NCI-H187 (cell line): ENCODE measurements at places on chromosomes 2 and 18.

GRCh38 chr2:149902081-149902480 is 314.5 kb upstream of the MMADHC start:
- no peak for DNase-seq

DNA sequence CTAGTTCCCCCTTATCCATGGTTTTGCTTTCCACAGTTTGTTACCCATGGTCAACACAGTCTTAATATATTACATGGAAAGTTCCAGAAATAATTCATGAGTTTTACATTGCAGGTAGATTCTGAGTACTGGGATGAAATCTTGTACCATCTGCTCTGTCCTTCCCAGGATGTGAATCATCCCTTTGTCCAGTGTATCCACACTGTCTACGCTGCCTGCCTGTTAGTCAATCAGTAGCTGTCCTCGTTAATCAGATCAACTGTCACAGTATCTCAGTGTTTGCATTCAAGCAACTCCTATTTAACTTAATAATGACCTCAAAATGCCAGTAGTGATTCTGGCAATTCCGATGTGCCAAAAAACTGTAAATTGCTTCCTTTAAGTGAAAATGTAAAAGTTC is 76.3 kb downstream of the DYNC1I2 start:
- no peak for DNase-seq

DNA sequence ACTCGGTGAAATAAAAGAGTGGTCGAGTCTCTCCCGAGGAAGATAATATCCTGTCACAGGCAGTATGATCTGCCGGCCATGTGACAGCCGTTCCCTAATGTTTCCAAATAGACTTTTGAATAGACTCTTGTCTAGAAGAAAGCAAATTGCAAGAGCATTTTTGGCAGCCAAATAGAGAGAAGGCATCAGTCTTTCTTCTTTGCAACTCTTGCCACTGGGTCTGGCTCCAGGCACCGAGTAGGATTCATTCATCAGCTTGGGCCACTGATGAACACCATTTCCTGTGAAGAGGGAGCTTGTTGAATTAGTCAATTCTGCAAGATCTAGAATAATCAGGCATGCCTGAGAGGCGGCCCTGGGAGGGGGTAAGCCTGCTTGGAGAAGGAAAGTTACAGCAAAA is 165.6 kb downstream of the KLHL29 start:
- DNase-seq, result no peak

DNA sequence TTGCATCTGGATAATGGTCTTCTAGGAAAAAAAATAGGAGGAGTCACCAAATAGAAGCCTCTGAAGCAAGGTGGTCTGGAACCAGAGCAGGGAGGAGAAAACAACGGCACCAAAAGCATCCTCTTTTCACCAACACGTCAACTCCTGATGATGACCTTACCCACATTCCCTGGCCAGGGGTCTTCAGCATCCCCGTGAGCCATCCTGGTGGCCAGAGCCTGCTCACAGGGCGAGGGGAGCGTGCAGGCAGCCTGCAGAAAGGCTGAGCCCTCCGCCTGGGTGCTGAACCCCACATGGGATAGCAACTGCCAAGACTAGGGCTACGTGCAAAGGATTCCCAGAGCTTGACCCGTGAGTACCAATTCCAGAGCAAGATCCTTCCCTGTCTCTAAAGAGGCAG is 191.0 kb downstream of the NDUFA10 start:
- DNase-seq, result no peak

DNA sequence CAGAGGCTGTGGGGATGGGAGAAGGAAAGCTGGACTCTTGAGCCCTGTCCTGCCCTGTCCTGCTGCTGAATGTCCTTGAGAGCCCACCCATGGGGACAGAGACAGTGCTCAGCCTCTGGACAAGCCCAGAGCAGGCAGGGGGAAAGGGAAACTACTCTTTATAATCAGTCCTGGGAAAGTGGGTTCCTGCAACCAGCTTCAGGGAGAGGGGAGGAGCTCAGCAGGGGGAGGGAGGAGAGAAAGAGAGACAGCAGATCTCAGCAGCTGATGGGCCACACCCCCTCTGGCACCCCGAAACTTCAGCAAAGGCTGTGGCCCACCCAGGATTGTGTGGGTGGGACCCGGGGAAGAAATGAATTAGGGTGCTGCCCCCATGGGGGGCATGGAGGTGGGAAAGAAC is 11.6 kb downstream of the ECEL1 start:
- DNase-seq, result no peak

DNA sequence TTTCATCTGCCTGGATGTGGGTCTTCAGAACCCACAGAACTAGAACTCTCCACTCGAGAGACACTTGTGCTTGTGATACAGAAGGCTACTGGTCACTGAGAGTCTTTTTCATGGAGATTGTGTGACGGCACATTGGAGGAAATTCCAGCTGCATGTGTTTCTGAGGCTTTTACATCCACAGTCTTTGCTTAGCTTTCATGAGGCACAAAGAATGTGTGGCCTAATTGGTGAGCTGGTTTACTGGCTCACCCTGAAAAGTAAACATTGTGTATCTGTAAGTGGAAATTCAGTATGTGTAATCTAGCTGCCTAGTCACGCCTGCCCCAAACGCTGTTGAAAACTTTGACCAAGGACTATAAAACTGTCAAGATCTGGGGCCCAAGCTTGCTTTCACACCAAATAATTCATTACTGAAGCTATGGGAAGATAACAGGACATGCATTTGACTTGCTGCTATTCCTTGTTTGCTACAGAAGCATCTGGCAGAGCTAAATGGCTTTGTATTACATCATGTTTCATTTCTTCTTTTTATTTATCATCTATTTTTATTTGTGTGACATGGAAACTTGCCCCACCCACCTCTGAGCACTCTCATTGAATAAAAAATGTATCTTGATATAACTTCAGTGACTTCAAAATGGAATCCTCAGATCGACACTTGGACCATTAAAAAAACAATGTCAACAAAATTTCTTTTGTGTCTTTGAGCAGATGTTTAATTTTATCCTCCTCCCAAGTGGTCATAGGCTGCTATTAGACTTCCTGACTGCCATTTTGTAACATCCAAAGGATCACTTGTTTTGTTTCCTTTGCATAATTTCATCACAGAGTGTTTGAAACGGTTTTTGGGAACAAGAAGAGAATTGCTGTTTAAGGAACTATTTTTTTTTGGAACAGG is 80.2 kb downstream of the EFEMP1 start:
- DNase-seq, result no peak

DNA sequence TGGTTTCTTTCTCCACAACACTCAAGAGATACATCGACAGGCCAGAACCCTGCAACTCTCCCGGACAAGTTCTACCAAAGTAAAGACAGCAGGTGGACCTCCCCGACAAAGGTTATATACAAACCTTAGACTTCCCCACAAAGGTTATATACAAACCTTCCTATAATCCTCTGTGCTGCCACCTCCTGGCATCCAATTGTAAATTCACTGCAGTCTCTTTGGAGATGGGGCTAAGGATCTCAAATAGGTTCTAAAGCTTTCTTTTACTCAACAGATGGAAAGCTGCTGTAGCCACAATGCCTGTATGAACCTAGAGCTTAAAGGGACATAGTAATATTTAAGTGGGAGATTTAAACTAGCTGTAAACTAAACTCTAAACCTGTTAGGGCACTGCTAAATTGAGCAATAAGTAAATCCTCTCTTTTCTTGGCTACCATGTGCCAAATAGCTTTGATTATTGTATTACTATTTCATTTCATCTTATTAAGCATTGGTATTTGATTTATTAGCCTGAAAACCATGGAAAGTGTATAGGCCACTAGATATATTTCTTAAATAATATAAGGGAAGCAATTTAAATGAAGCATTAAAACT is 9.8 kb upstream of the MREG start:
- no peak for DNase-seq

DNA sequence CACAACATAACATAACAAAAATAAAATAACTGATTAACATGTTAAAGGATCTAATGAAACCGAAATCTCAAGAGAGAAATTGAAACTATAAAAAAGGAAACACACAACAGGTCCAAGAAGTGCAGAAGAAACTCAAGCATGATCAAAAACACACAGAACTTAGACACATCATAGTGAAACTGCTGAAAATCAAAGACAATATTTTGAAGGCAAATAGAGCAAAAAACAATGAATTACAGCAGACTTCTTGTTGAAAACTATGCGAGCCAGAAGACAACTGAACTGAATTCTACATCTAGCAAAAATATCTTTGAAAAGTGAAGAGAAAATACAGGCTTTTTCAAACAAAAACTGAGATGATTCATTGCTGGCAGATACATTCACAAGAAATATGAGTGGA is 61.3 kb downstream of the UGP2 start:
- DNase-seq, result no peak

GRCh38 chr18:75215663-75216062 is 5.1 kb downstream of the TSHZ1 start:
- no peak for DNase-seq

DNA sequence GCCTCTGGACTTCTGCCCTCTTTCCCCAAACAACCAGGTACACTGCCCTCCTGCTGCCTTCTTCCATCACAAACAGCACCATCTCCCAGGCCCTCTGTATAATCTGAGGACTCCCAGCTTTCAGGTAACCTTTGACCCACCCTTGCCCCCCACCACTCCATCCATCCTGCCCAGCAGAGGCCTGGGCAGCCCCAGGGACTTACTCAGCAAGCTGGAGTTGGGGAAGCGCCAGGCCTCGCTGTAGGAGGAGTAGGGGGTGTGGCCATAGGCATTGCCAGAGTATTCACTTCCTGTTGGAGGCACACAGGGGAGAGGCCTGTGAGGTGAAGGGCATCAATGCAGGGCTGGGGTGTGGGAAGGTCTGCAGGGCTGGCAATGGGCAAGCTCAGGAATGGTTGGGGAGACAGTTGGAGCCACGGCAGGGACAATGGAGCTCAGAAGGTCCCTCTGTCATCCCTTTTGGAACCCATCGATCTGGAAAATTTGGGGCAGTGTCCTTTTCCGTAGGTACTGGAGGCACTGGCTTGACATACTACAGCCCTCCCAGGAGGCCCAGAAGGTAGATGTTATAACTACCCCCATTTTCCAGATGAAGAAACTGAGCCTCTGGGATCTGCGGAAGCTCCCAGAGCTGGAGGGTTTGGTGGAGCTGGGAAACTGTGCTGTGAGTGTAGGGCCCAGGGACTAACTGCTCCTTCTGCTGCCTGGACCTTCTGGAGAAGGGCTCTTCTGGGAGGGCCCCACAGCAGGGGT is 46.3 kb downstream of the PSD4 start:
- no peak for DNase-seq

GRCh38 chr2:10003206-10004125 is 39.9 kb upstream of the KLF11 start:
- DNase-seq, result no peak

- DNase-seq, result no peak
These were observed at the start of gene C2orf72 for GRCh38 chr2:231037202-231037730. TSS of gene C2orf72 (plus strand) at chr2:231037523. CDS start at chr2:231037566, 43 bp downstream.

GRCh38 chr2:170812710-170813600 is 3.7 kb upstream of the GAD1 start:
- DNase-seq, result peak; percentile 7

DNA sequence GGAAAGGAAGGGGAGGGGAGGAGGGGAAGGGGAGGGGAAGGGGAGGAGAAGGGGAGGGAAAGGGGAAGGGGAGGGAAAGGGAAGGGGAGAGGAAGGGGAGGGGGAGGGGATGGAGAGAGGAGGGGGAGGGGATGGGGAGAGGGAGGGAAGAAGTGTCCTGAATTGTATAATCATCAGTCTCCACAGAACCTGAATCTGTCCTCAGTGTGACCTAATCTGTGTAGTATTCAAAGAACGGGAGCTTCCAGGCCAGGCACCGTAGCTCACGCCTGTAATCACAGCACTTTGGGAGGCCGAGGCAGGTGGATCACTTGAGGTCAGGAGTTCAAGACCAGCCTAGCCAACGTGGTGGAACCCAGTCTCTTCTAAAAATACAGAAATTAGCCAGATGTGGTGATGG is 41.1 kb upstream of the CCDC150 start:
- no peak for DNase-seq

DNA sequence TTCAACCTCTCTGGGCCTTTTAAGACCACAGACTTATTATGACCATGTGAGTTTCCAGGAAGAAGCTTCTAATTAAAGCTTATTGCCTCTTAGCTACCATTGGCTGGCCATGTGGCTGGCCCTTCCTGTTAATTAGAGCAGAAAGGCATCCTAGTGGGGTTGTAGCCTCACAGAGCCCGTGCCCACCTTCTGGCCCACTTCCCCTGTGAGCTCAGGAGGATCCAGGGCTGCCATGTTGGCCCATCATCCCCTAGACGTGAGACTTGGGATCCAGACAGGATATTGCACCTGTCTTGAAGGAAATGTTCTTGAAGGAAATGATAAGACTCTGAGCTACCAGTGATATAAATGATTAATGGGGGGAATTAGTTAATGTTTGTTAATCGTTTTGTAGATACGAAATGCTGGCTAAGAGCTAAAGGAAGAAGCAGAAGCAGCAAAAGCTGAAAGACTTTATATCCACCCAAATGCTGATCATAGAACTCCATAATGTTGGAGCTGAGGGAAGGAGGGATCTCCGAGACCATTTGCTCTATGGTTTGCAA is 255.4 kb downstream of the CLIP4 start:
- no peak for DNase-seq

DNA sequence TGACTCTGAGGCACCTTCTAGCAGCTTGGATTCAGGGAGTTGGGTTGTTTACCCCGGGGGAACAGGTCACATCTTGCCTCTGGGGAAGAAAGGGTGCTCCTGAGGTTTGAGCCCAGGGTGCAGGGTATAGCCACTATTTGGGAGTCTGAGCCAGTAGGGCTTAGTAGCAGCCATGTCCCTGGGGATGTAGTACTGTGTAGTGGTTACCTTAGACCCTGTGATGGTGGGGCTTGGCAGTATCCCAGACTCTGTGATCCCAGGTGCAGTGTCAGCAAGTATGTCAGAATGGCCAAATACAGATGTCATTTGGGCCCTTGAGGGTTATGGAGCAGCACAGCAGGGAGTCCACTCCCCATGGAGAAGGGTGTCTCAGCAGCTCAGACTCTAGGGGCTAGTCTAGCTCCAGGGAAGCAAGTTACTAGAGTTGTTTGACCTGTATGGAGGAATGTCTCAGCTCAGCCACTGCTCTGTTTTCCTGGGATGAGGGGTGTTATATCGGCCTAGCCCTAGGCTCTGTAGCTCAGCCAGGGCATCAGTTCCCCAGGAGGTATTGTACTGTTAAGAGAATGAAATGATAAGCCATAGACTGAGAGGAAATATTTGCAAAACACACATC is 151.3 kb downstream of the UBR3 start:
- no peak for DNase-seq

- DNase-seq, result no peak
These were observed 38.2 kb downstream of the SLC66A2 start for GRCh38 chr18:79912994-79913831.

DNA sequence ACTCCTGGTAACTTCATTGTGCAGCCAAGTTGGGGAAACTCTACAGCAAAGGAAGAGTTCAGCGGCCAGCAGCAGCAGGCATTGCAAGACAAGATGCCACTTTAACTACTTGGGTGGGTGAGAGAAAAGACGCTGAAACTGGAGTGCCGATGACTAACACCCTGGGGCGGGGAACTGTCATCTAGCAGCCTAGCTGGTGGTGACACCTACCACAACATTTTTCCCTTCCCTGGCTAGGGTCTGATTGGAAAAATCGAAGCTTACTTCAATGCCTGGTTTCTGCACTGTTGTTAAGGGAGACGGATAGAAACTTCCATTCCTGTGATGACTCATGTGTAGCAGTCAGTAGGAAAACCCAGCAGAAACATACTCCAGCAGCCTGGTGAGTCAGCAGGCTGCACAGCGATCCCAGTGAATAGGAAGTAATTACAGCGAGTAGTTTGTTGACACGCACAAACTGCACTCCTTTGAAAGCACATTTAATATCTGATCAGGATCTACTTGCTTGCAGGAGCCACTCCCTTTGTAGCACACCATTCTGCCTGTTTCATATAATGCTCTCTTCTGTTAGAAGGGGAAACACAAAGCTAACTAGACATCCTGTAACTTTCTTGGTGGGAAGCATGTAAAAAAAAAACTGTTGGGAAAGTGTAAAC is 62.1 kb upstream of the MAPRE2 start:
- no peak for DNase-seq
